Omental fat pad (tissue), 4 donors: ENCODE measurements at places on chromosomes 11 and 22. TPM values are rescaled to one million over a fixed set of nuclear protein-coding genes. Genes with fewer than 3 reads are reported as not detected.

MS4A12 gene
- not detected for total RNA-seq

DNA sequence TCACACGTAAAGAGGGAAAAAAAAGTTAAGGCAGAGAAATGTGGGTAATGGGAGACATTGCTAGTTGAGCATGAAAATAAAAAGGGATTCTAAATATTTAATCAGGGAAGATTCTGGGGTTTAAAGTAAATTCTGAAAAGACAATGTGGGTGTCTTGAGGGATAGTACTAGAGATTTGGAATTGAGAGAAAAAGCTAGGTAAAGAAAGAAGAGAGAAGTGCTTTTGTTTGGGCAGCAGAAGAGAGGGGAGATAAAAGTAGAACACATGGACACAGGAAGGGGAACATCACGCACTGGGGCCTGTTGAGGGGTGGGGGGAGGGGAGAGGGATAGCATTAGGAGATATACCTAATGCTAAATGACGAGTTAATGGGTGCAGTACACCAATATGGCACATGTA, 3.5 kb upstream of the YPEL4 start:
- DNase-seq = no peak

GRCh38 chr11:134235399-134235798, 10.9 kb downstream of the VPS26B start:
- DNase-seq = no peak

GRCh38 chr11:45949992-45950407, 27.5 kb downstream of the LARGE2 start:
- DNase-seq = no peak

GRCh38 chr11:30143098-30143705, 87.6 kb upstream of the FSHB start:
- no peak for DNase-seq

DNA sequence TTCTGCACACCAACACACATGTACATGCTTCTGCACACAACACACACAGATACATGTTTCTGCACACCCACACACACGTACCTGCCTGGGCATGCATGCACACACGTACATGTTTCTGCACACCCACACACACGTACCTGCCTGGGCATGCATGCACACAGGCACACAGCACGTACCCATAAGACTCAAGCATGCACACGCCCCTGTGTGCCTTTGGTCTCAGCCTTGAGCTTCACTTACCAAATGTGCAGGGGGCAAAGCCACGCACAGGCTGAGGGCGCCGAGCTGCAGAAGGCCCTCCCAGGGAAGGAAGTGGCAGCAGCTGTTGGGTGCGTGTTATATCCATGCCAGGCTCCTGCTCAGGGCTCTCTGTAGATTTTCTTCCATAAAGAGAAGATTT, 34.7 kb upstream of the SMIM38 start:
- DNase-seq = no peak

DNA sequence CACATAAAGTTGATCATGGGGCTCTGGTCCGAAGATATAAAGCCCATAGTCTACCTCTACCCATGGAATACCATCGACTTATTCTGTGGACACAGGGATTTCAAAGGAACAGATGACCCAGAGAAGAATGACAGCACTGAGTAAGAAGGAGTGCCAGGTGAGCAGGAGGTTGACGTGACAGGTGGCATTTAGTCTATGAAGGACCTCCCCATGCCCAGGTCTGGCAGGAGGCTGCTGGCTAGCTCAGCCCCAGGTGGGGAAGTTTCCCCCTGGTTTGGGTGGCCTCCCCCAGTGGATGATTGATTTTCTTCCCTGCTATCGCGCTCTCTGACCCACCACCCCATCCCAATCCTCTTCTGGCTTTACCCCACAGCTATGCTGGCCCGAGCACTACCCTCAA, 39.1 kb downstream of the KCNC1 start:
- DNase-seq = no peak

DNA sequence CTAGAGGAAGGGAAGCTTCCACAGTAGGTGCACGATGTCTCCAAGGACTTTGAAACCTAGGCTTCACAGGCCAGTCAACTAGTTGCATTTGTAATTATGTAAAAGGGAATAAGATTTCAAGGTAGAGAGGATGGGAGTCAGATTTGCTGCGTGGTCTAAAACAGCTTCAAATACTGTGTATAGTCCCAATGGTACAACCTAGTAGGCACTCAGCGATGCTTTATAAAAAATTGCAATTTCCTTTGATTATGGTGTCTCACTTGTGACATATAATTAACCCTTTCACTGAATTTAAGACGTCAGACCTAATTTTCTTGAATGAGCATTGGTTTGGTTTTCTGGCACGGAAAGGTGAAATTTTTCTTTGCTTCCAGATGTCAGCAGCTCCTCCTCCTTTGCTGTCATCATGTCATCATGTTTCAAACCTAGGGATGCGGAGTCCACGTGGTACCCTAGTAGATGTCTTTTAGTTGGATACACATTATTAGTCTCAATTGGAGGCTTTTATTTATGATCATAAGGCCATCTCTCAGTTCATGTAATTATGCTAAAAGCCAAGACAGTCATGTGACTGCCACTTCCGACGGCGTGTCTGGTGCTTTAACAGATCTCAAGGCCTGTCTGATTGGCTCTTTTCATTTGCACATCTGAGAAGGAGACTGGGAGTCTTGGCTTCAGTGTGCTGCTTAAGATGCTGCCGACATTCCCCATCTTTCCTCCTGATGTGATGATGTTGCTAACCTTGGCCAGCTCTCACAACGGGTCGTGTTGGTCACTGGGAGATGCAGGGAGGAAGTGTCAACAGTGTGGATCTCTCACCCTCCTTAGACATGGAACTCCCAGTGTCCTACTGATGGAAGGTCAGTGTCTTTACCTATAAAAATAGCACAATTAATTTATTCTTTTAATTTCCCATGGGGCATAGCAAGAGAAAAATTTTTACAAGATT, 134.0 kb downstream of the HIPK3 start:
- no peak for DNase-seq

- DNase-seq = no peak
Observed at GRCh38 chr11:131301306-131301705, 69.1 kb upstream of the NTM start.

DNA sequence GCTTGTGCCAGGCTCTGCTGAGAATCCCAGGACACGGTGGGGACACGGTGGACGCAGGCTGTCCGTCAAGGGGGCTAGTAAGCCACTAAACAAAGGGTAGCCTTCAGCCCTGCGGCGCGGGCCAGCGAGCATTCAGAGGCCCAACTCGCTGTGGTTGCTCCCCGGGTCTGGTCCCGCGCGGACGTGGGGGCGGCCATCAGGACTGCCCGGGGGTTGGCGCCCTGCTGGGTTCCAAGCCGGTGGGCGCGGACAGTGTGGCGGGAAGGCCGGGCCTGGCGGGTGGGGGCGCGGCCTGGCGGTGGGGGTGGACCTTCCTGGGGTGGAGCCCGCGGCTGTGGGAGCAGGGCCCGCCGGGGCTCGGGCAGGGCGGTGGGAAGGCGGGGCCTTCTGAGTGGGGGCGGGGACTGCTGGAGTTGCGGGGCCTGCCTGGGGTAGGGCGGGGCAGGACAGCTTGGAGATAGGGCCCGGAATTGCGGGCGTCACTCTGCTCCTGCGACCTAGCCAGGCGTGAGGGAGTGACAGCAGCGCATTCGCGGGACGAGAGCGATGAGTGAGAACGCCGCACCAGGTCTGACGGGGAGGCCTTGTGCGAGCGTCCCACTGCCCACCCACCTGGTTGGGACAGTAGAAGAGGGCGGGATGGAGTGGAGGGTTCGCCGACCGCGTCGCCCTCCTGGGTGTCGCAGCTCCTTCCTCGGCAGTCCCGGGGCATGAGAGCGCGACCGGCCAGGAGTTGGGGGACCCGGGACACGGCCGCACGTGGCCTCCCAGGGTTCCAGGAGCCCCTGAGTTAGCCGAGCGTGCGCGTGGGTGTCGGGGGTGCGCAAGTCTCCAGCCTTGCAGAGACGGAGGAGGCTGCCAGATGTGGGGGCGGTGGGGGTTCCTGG, at the start of gene SERHL2:
TSS of gene SERHL2 (plus strand) at position 482 of the 887 bp plus-strand sequence. CDS start at position 547, 65 bp downstream.
- peak; percentile 74 for DNase-seq

STIP1 gene
- 174 TPM for total RNA-seq

ALG9 gene
- 28.9 TPM for total RNA-seq

ST14 gene
- 4.4 TPM for total RNA-seq

DNA sequence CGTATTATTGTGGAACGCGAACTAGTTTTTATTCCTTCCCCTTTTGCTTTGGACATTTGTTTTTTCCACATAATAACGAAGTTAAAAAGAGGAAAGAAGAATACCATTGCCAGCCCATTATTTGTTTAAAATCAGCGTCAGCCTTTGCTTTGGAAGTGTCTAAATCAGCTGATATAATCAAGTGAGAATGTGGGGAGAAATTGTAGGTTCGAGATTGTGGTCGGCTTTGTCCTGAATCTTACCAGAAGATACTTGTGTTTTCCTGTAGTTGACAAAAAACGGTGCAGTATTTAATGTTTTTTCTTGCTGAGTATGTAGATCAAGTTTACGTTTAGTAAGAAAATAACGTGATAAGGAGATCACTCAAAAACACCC, 935 bp downstream of the ZNF143 start:
- DNase-seq = no peak

- DNase-seq = no peak
Observed at GRCh38 chr11:108754901-108755625, 90.2 kb downstream of the DDX10 start.

- no peak for DNase-seq
Observed at GRCh38 chr11:75820645-75821044, 5.6 kb downstream of the UVRAG start.

- no peak for DNase-seq
Observed at GRCh38 chr11:36383195-36383594, 87.1 kb downstream of the PRR5L start.

OR51E2 gene
- not detected for total RNA-seq

DNA sequence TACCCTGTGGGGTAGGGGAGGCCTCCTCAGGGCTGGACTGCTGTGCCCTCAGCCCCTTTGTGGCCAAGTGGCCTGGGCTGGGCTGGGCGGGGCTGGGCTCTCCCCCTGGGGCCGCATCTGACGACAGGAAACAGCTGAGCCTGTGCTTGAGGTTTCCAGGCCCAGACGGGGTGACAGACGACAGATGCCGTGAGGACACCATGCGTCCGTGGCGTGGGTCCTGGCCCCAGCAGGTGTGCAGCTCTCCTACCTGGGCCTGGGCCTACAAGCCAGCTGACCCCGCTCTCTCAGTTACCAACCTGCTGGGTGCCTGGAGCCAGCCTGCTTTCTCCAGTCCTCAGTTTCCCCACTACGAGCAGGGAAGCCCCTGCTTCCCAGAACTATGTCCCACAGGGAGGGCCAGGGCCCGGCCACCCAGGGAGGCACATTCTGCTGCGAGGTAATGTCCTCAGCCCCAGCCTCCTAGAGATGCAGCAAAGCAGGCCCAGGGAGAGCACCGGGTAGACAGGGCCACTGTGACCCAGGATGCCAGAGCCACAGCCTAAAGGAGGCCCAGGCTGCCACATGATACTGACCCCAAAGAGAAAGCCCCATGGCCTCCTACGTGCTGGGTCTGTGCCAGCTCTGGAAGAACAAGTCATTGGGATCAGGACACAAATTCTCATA, 181.3 kb downstream of the IGLL1 start:
- no peak for DNase-seq

GRCh38 chr22:24208012-24208749, 26.9 kb downstream of the SUSD2 start:
- DNase-seq = no peak

GRCh38 chr11:90783111-90783510, 560.3 kb upstream of the CHORDC1 start:
- DNase-seq = no peak

GRCh38 chr11:128284634-128285033, 302.7 kb downstream of the ETS1 start:
- DNase-seq = no peak

DNA sequence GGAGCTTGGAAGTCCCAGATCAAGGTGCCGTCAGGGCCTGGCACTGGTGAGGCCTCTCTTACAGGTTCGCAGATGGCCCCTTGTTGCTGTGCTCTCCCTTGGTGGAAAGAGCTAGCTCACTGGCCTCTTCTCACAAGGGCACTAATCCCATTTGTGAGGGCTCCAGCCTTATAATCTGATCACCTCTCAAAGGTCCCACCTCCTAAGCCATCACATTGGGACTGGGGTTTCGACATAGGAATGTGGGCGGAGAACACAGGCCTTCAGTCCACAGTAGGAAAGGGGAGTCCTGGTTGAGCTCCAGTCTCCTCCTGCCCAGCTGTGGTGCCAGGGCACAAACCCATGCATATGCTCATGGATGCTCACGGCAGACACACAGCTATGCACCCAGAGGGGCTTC, 14.0 kb upstream of the LRRC32 start:
- no peak for DNase-seq

NXPE1 gene
- total RNA-seq = not detected

- no peak for DNase-seq
Observed at GRCh38 chr11:61362542-61362875, 335 bp downstream of the TMEM138 start.

NAA40 gene
- 5.5 TPM for total RNA-seq

DNA sequence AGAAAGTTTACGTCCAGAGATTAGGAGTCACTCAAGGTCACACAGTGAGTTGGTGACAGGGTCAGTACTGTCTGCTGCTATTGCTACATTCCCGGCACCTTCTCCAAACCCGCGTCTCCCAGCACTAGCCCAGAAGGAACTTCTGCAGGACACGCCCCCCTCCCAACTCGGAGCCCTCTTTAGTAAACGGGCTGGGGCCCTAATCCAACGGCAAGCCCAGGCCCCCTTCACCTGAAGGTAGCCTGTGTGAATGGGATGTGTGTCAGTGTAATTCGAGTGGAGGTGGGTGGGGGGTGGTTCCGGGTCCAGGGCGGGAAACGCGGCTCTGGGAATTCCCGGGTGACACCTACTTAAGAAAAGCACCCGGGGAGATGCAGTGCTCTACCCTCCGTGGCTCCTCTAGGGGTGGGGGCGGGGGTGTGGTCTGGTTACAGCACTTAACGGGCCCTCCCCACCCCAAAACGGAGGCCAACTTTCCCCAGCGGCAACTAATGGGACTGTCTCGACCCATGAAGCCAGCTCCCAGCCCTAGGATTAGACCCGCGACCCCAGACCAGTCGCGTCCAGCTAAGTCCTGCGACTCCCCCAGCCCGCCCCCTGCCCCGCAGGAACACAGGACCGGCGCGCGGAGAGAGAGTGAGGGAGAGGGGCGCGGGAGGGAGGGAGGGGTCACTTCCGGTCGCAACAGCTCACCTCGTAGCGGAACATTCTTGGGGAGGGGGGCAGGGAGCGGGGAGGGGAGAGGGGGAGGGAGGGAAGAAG, 468 bp downstream of the PATL1 start:
- peak; percentile 59 for DNase-seq

MS4A6A gene
- 222 TPM for total RNA-seq

KRTAP5-11 gene
- not detected for total RNA-seq

GLB1L3 gene
- total RNA-seq = not detected

- DNase-seq = no peak
Observed at GRCh38 chr11:898143-898511, 12.5 kb downstream of the CHID1 start.

DNA sequence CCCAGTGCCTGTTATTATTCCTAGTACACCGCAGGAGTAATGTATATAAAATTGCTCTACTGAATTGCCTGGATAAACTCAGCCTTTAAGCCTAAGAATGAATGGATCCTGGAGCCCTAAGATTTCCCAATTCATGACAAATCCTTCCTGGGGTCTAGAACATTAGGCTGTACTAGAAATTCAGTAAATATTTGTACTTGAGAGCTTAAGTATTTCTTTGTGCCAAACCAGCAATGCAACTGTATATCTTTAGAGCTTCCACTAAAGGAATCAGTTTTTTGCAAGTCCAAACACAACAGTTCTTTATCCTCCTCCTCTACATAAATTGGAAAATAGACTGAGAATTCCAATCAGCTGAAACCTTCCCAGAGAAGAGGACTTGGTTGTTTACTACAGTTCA, 65.6 kb downstream of the FAM168A start:
- no peak for DNase-seq
